ENCODE measurements at places on chromosomes 16 and 17.

DNA sequence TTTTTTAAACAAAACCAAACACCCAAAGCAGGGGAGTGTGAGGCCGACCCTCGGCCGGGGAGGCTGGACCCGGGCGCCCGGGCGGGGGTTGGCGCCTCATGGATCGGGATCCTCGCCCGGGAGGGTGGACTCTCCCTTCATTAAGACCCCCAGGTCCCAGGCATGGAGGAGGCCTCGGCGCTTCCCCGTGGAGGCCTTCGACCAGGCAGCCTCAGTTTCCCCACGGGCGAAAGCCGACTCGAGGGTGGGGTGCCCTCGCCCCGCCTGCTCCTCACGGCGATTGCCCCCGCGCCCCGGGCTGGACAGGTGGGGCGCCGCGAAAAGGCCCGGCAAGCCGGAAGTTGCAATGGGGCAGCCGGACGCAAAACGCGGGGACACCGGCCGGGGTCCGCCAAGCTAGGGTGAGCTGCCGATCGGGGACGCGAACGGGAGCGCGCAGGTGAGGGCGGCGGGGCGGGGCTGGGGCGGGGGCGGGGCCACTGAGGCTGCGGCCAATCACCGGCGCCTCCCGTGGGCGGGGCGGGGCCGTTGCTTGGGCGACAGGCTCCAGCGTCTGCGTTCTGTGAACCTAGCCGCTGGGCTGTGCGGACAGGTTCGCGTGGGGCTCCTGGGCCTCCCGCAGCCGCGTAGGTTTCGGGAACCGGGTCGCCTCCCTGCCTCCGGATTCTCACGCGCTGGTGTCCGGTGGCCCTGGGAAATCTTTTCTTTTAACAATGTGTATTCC, 6.0 kb upstream of the ZNF205 start:
- DNase-seq, result peak; percentile 88

DNA sequence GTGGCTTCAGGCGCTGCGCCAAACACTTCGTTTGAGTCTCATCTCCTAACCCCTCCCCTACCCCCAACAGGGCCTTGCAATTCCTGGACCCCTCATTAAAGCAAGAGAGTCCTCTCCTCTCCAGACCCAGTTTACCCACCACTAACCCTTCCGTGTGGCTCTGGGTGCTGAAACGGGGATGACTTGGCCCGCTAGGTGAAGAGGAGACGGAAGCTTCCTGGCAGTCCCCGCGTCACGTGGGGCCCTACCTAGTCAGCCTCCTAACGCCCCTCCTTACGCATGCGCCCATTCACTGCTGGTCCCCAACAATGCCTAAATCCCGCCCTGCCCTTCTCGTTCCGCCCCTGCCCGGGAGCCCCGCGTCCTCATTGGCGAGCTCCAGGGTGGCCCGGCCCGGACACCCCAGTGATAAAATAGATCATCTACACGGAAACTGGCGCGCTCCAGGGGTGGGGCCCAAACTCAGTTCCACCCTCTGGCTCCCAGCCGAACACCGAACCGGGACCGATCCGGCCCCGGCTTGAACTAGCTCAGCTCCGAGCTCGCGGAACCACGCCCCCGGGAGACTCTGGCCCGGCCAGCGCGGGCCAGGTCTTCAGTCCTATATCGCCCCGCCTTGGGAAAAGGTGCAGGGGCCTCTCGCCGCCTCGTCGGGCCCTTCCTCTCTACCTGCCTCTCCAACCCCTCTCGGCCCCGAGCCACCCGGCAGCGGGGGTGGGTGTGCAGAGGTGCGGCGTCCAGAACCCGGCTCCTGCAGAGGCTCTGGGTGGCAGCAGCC, at the start of gene SLC16A13:
Gene SLC16A13, plus strand, starts transcription at position 425 of the 778 bp plus-strand sequence. CDS start 368 bp downstream, outside the sequence.
- DNase-seq, result peak; percentile 96

- peak; percentile 90 for DNase-seq
These were observed 180.9 kb downstream of the HS3ST3A1 start for GRCh38 chr17:13420878-13421277.

GRCh38 chr16:19210280-19210924, 42.4 kb downstream of the SYT17 start:
- no peak for DNase-seq

- no peak for DNase-seq
These were observed 14.7 kb downstream of the CDRT4 start for GRCh38 chr17:15452746-15453145.

DNA sequence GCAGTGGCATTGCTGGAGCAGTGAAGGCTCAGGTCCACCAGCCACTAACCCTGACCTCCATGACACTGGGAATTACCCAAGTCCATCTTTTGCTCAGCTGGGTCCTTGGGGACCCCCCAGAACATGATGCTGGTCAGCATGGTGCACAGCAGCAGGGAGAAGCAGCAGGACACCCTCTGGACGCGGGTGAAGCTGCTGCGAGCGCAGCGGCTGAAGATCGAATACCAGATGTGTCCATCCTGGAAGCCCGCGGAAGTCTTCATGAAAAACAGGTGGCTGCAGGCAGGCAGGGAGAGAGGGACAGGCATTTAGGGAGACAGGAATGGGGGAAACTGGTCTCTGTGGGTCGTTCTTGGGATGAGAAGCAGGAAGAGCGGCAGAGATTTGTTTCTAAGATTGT, 53.4 kb upstream of the GCSH start:
- no peak for DNase-seq

- peak; percentile 48 for DNase-seq
These were observed 300.2 kb upstream of the IRX5 start for GRCh38 chr16:54630284-54630967.

GRCh38 chr17:66964930-66965800, 658 bp downstream of the CACNG4 start:
- DNase-seq, result no peak

GRCh38 chr16:23781176-23781575, 26.4 kb downstream of the CHP2 start:
- DNase-seq, result no peak

DNA sequence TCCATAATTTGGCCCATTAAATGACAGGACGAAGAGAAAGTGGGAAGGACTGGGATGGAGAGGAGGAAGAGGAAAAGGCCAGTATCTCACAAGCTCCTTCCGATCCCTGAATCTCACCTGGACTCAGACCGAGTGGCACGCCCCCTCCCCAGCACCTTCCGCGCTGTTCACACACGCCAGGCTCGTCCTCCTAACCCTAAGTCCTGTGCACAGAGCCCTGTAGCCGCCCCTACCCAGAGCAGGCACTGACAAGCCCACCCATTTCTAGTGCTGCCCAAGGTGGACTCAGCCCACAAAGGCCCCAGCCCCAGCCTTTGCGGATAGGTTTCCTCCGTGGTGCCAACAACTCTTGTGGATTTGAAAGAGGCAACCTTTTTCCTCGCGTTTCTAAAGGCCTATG, 9.2 kb downstream of the HS3ST3B1 start:
- DNase-seq, result no peak

GRCh38 chr17:63015824-63016223, 49.8 kb downstream of the TANC2 start:
- DNase-seq, result no peak

Data from fibroblast of pulmonary artery (primary cell).